ENCODE measurements at places on chromosomes 6 and 20. TPM values are rescaled to one million over a fixed set of nuclear protein-coding genes. Genes with fewer than 3 reads are reported as not detected.
A peak's percentile ranks its signal among the peaks of the same experiment; 100 is the strongest.

Gene C20orf202
- not detected for polyA plus RNA-seq

Gene CFAP61
- polyA plus RNA-seq = 0.15 TPM

Gene FANCE
- polyA plus RNA-seq = 6.4 TPM

Gene CGA
- polyA plus RNA-seq = not detected

Gene MBOAT1
- polyA plus RNA-seq = 2.2 TPM

Gene TSBP1
- polyA plus RNA-seq = not detected

Gene TMEM244
- polyA plus RNA-seq = not detected

Gene LHFPL5
- polyA plus RNA-seq = not detected

Gene MEP1A
- 0.05 TPM for polyA plus RNA-seq

Gene APCDD1L
- 3.7 TPM for polyA plus RNA-seq

Gene NKX2-4
- polyA plus RNA-seq = not detected

- H3K4me3 ChIP-seq = no peak overlapping the region
- H3K27me3 ChIP-seq = peaks cover 3% of the 10 kb centered on the region
- no peaks in the 10 kb centered on the region for H3K36me3 ChIP-seq
- no peak for DNase-seq
- no peak overlapping the region for H3K27ac ChIP-seq
Measured at GRCh38 chr6:125338381-125338780, 36.6 kb upstream of the HDDC2 start.

GRCh38 chr6:21529431-21529830, 64.1 kb upstream of the SOX4 start:
- H3K4me1 ChIP-seq = no peaks in the 10 kb centered on the region
- no peaks in the 10 kb centered on the region for H3K27me3 ChIP-seq
- H3K4me3 ChIP-seq = no peak overlapping the region
- no peak for DNase-seq

DNA sequence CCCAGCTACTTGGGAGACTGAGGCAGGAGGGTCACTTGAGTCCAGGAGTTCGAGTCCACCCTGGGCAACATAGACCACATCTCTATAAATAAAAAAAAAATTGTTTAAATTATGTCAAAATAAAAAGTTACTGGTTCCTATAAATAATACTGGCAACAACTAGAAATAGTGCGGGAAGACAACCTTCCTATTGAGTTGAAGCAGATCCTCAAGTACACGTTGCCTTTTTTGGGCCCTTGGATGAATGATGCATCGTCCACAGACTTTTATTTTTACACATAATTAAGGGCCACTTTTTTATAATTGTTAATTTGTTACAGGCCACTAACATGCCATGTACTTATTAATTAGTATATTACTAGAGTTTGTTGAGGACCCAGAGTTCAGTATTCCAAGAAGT, 31.1 kb downstream of the KIZ start:
- H3K27ac ChIP-seq = no peak overlapping the region
- no peaks in the 10 kb centered on the region for H3K27me3 ChIP-seq
- H3K36me3 ChIP-seq = no peaks in the 10 kb centered on the region
- H3K4me1 ChIP-seq = peaks cover 3% of the 10 kb centered on the region

- peak overlapping the region; percentile 21 for H3K27ac ChIP-seq
- peak; percentile 19 for DNase-seq
- no peaks in the 10 kb centered on the region for H3K36me3 ChIP-seq
- H3K4me3 ChIP-seq = no peak overlapping the region
- H3K4me1 ChIP-seq = peaks cover 5% of the 10 kb centered on the region
Measured at GRCh38 chr6:42520786-42521607, 42.8 kb upstream of the UBR2 start.

- no peaks in the 10 kb centered on the region for H3K27me3 ChIP-seq
- DNase-seq = no peak
- H3K36me3 ChIP-seq = peaks cover 2% of the 10 kb centered on the region
- H3K27ac ChIP-seq = no peak overlapping the region
- H3K4me3 ChIP-seq = no peak overlapping the region
Measured at GRCh38 chr6:111809766-111810165, 63.5 kb downstream of the FYN start.

- no peak for DNase-seq
- no peak overlapping the region for H3K27ac ChIP-seq
- H3K4me1 ChIP-seq = no peaks in the 10 kb centered on the region
- no peaks in the 10 kb centered on the region for H3K27me3 ChIP-seq
- no peaks in the 10 kb centered on the region for H3K36me3 ChIP-seq
Measured at GRCh38 chr6:168047841-168048723, 30.9 kb downstream of the FRMD1 start.

GRCh38 chr6:153568628-153569027, 437.5 kb upstream of the RGS17 start:
- H3K27me3 ChIP-seq = no peaks in the 10 kb centered on the region
- H3K4me3 ChIP-seq = no peak overlapping the region

GRCh38 chr6:159929819-159930218, 39.0 kb downstream of the MAS1 start:
- no peak overlapping the region for H3K27ac ChIP-seq
- no peaks in the 10 kb centered on the region for H3K36me3 ChIP-seq
- no peak for DNase-seq

GRCh38 chr6:29641430-29642148, 8.6 kb upstream of the GABBR1 start:
- no peaks in the 10 kb centered on the region for H3K36me3 ChIP-seq
- H3K4me1 ChIP-seq = peaks cover 7% of the 10 kb centered on the region
- H3K27me3 ChIP-seq = no peaks in the 10 kb centered on the region
- no peak overlapping the region for H3K27ac ChIP-seq
- H3K4me3 ChIP-seq = no peak overlapping the region
- no peak for DNase-seq

DNA sequence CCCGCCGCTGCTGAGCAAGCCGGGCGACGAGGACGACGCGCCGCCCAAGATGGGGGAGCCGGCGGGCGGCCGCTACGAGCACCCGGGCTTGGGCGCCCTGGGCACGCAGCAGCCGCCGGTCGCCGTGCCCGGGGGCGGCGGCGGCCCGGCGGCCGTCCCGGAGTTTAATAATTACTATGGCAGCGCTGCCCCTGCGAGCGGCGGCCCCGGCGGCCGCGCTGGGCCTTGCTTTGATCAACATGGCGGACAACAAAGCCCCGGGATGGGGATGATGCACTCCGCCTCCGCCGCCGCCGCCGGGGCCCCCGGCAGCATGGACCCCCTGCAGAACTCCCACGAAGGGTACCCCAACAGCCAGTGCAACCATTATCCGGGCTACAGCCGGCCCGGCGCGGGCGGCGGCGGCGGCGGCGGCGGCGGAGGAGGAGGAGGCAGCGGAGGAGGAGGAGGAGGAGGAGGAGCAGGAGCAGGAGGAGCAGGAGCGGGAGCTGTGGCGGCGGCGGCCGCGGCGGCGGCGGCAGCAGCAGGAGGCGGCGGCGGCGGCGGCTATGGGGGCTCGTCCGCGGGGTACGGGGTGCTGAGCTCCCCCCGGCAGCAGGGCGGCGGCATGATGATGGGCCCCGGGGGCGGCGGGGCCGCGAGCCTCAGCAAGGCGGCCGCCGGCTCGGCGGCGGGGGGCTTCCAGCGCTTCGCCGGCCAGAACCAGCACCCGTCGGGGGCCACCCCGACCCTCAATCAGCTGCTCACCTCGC, 1.5 kb downstream of the ARID1B start:
- H3K27ac ChIP-seq = peak overlapping the region; percentile 80
- DNase-seq = no peak
- peaks cover 27% of the 10 kb centered on the region for H3K4me1 ChIP-seq
- peak overlapping the region; percentile 55 for H3K4me3 ChIP-seq
- no peaks in the 10 kb centered on the region for H3K27me3 ChIP-seq

- no peak overlapping the region for H3K27ac ChIP-seq
- no peak for DNase-seq
- H3K27me3 ChIP-seq = no peaks in the 10 kb centered on the region
Measured at GRCh38 chr6:52215787-52216186, 28.5 kb downstream of the IL17F start.

DNA sequence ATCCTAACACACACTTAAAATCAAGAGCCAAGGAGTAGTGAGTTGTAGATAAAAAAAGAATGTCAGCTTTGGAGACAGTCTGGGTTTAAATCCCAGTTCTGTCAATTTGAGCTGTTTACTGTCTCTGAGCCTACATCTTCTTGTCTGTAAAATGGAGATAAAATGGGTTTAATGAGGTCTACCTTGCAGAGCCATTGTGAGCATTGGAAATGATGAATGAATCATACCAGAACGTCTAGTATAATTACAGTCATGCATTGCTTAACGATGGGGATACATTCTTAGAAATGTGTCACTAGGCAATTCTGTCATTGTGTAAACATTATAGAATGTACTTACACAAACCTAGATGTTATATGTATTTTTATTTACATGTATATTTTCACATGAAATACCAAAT, 17.6 kb upstream of the SGK2 start:
- no peaks in the 10 kb centered on the region for H3K4me1 ChIP-seq
- DNase-seq = no peak

GRCh38 chr20:51350941-51351631, 191.4 kb downstream of the NFATC2 start:
- no peaks in the 10 kb centered on the region for H3K36me3 ChIP-seq
- no peak for DNase-seq
- H3K27me3 ChIP-seq = no peaks in the 10 kb centered on the region

GRCh38 chr6:83696674-83697073, 12.2 kb downstream of the SNAP91 start:
- H3K4me1 ChIP-seq = no peaks in the 10 kb centered on the region
- no peak overlapping the region for H3K4me3 ChIP-seq
- no peak overlapping the region for H3K27ac ChIP-seq
- H3K36me3 ChIP-seq = no peaks in the 10 kb centered on the region
- H3K27me3 ChIP-seq = no peaks in the 10 kb centered on the region

DNA sequence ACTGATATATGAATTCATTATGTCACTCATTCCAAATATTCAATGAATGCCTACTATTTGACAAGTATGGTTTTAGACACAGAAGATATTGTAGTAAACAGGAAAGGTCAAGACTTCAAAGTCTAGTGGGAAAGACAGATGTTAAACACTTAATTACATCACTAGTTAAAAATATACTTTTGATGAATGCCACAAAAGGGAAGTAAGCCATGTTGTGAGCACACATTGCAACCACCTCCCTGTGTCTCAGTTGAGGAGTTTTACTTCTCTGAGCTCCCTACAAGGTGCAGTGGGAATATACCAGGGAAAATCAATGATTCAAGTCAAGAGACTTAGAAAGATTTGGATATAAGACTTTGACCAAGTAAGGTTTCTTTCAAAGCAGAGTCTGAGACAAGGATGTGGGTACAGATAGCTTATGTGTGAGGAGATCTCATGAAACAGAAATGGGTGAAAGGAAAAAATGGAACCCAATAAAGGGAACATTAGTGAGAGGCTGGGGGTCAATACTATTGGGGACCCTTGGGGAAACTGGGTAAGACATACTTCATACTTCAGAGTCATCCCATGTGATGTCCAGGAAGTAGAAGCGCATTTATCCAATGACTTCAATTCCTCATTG, 503.7 kb downstream of the KIF16B start:
- H3K27me3 ChIP-seq = no peaks in the 10 kb centered on the region
- no peaks in the 10 kb centered on the region for H3K36me3 ChIP-seq
- H3K27ac ChIP-seq = no peak overlapping the region
- no peak overlapping the region for H3K4me3 ChIP-seq
- no peak for DNase-seq

GRCh38 chr6:112139052-112139451, 51.7 kb downstream of the FAM229B start:
- no peak for DNase-seq
- no peaks in the 10 kb centered on the region for H3K27me3 ChIP-seq
- H3K36me3 ChIP-seq = no peaks in the 10 kb centered on the region
- no peak overlapping the region for H3K27ac ChIP-seq
- H3K4me3 ChIP-seq = no peak overlapping the region
- no peaks in the 10 kb centered on the region for H3K4me1 ChIP-seq

DNA sequence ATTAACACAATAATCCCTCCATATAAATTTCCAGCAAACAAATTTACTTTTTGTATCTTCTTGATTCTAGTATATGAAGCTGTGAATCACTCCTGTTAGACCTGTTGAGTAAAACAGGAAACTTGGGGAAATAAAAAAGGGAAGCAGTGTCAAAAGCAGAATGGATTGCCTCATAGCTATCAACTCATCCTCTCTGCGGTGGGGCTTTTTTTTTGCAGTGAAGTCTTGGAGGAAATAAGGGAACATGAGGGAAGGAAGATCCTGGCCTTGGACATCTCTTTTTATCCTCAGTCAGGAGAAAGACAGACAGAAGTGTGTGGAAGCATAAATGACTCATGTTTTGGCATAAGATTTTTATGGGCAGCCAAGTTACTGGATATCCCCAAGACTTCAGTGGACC, 332.5 kb downstream of the TFAP2A start:
- H3K4me1 ChIP-seq = peaks cover 42% of the 10 kb centered on the region
- H3K27me3 ChIP-seq = no peaks in the 10 kb centered on the region
- peak; percentile 26 for DNase-seq
- H3K27ac ChIP-seq = peak overlapping the region; percentile 22

- no peaks in the 10 kb centered on the region for H3K36me3 ChIP-seq
- H3K4me1 ChIP-seq = no peaks in the 10 kb centered on the region
- H3K4me3 ChIP-seq = no peak overlapping the region
- DNase-seq = no peak
- H3K27ac ChIP-seq = no peak overlapping the region
Measured at GRCh38 chr20:48647858-48648257, 179.9 kb downstream of the PREX1 start.

- no peak overlapping the region for H3K27ac ChIP-seq
- no peak overlapping the region for H3K4me3 ChIP-seq
- no peaks in the 10 kb centered on the region for H3K4me1 ChIP-seq
- H3K36me3 ChIP-seq = no peaks in the 10 kb centered on the region
- no peak for DNase-seq
Measured at GRCh38 chr6:20997143-20997769, 463.0 kb downstream of the CDKAL1 start.

DNA sequence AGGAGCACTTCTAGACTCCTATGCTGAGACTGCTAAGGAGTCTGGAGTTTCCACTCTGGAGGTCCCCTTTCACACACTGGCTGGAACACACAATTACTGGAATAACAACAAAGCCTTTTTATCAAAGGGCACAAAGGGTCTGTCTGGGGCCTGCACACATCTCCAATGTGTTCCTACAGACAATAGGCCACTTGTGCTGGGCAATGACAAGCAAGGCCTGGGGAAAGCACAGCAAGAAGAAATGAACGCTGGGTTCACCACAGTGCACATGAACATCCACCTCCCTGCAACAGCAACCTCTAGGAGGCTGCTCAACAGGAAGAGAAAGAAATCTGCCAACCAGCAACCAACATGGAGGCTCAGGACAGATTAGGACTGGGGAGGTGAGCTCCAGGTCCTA, 43.9 kb downstream of the TRPC4AP start:
- no peaks in the 10 kb centered on the region for H3K4me1 ChIP-seq
- no peak overlapping the region for H3K27ac ChIP-seq
- no peak overlapping the region for H3K4me3 ChIP-seq
- no peak for DNase-seq
- no peaks in the 10 kb centered on the region for H3K27me3 ChIP-seq

DNA sequence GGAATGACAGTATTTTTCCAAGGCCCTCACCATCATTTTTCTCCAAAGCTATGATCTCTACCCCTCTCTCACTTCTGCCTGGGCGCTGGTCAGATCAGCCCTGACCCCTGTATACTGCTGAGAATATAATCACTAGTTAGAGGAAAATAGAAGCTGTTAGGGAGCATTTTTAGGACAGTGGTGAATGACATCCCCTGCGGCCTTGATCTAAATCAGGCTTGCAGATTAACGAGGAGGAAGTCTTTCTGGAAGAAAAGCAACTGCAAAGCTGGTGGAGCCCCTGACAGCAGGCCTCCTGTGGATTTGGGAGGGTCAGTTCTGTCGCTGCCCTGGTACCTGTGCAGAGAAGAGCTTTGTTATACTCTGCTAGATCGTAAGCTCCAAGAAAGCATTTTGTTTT, 107.9 kb downstream of the RPP40 start:
- peaks cover 23% of the 10 kb centered on the region for H3K36me3 ChIP-seq
- no peaks in the 10 kb centered on the region for H3K4me1 ChIP-seq
- H3K27ac ChIP-seq = no peak overlapping the region

GRCh38 chr6:126077810-126078776, 91.8 kb downstream of the TRMT11 start:
- no peaks in the 10 kb centered on the region for H3K4me1 ChIP-seq
- no peak for DNase-seq
- no peak overlapping the region for H3K27ac ChIP-seq
- H3K4me3 ChIP-seq = no peak overlapping the region
- H3K27me3 ChIP-seq = no peaks in the 10 kb centered on the region
